Frontal cortex (tissue), 4 donors: ENCODE measurements at places on chromosomes 5 and 9.

DNA sequence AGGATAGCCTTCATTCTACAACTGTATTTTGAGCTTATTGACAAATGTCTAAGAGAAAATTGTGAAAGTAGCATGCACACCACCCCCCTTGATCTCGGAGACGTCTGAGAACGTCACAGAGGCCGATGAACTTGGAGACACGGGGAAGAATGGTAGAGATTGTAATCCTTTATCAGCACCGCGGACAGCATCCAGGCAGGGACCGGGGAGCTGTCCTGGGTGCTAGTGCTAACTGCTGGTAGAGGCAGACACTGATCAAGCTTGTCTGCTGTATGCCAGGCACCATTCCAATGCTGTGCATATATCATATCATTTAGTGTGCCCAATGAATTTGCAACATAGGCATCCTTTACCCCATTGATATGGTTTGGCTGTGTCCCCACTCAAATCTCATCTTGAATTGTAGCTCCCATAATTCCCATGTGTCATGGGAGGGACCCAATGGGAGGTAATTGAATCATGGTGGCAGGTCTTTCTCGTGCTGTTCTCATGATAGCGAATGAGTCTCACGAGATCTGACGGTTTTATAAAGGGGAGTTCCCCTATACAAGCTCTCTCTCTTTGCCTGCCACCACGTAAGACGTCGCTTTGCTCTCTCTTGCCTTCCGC is 98.8 kb downstream of the LHX2 start:
- DNase-seq, result peak; percentile 46

- no peak for DNase-seq
Observed at GRCh38 chr5:158287643-158288271, 428.8 kb upstream of the CLINT1 start.

- DNase-seq, result no peak
Observed at GRCh38 chr5:139635191-139635590, 13.0 kb upstream of the CXXC5 start.

GRCh38 chr9:127450830-127451607 is at the start of the genes LRSAM1 and RPL12:
TSS of gene LRSAM1 (plus strand) at chr9:127451510. CDS start at chr9:127454528, 3,018 bp downstream.
TSS of gene RPL12 (minus strand) at chr9:127451406. CDS start at chr9:127451317, 89 bp downstream.
- DNase-seq, result peak; percentile 97

DNA sequence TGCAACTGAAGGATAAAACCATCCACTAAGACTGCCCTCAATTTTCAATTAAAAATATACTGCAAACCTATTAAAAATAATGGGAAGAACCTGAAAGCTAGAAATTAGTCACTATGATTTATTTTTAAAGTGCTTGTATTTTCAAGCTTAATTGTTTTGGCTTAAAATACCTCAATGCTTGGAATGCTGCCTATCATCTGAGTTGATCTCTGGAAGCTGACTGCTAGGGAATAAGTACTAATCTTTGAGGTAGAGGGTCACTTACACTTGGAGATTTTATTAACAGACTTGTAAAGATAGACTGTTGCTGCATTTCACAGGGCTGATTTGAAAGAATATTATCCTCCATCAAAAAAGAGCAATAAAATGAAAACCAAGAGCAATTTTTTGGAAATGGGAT is 6.2 kb downstream of the PCSK1 start:
- DNase-seq, result no peak

DNA sequence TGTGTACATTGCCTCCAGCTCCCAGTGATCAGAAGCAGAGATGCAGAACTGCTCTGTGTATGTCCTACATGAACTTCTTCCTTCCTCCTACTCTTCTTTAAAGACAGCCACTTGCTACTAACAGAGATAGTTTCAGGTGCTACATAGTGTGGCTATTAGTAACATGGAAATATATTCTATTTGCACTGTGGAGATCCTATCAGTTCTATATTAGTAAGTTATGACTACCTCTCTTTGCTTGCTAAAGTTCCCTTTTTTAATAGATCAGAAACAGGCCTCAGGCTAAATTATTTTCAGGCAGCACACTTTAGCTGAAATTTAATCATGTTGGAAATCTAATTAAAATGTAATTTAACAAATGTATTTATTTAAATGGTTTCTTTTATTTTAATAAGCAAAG is 64.4 kb upstream of the TNFSF8 start:
- no peak for DNase-seq

DNA sequence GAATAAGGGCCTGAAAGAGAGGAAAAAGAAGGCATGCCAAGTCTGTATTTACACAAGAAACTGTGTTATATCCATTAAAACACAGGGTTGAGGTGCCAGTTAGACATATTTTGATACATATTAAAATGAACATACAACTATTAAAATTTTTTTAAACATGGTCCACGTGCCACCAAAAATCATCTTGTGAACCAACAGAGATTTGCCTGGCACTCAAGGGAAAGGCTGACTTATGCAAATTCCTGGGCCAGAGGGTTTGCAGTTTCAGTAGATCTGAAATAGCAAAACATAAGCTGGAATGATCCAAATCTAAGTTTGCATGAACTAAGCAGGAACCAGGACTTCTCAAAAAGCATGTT is 168.7 kb downstream of the SLIT3 start:
- DNase-seq, result no peak

GRCh38 chr5:12272389-12272788 is 368.1 kb upstream of the CTNND2 start:
- DNase-seq, result no peak

DNA sequence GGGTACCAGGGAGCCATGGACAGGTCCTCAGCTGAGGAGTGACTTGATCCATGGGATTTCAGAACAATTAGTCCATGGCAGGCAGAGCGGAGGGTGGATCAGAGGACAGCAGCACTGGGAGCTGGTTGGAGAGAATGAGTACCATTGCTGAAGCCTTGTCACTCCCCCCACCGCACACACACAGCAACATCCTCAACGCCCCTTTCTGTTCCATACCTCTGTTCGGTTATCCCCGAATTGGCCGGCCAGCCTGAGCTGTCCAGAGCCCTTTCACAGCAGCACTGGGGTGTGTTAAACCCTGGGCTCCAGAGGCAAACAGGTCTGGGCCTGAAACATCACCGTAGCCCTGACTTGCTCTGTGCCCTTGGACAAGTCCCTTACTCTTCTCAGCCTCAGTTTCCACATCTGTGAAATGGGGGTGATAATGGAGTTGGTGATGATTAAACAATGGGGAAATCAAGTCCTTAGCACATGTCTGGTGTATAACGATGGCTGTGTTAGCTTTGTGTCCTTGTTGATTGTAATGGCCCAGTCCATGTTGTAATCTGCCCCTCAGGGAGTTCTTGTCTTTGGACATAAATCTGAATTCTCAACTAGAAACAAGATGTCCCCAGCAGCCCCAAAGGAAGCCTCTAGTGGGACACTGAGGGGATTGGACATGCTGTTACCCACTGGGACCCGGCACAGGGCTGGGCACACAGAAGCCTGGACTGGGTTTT is 16.9 kb downstream of the GSN start:
- DNase-seq, result no peak

DNA sequence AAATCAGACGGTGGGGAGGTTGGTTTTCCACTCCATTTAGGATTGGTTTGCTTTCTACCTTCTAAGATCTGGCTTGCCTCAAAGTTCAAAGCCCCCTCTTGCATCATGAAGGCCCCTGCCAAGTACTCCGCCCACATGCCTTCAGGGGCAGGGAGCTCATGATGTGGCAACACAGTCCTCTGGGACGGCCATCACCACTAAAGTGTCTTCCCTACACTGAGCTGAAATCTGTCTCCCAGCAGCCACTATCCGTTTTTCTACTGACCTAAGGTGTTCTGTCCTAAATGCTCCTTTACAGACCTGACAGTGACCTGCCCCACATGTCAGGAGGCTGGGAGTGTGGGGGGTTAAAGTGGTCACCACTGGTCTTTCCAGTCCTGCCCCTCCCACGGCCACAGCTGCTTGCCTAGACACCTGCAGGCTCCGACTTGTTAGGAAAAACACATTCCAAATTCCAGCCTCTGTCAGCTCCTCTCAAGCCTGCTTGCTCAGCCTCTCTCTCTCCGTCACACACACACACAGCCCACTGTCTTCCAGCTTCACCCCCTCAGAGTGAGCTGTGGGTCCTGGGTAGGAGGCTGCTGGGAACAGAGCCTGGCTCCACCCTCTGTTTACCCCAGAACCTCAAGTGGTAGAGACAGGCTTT is 44.9 kb downstream of the SHB start:
- DNase-seq, result peak; percentile 49

DNA sequence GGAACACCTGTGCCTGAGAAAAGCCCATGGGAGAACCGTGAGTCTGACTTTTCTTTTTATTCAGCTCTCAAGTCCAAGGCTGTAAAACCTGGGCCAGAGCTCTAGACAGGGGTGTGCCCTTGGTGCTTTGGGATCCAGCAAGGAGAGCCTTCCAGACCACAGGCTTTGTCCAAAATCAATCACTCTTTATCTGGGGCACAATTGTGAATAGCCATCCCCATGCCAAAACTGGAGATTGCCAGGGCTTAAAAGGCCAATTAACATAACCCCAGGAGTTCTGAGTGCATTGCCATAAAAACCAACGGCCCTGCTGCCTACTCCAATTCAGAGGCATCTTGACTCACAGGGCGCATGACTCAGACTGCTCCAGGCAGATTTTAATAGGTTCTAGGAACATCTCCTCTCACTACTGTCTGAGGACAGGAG is 391.8 kb downstream of the ARHGEF28 start:
- DNase-seq, result no peak

DNA sequence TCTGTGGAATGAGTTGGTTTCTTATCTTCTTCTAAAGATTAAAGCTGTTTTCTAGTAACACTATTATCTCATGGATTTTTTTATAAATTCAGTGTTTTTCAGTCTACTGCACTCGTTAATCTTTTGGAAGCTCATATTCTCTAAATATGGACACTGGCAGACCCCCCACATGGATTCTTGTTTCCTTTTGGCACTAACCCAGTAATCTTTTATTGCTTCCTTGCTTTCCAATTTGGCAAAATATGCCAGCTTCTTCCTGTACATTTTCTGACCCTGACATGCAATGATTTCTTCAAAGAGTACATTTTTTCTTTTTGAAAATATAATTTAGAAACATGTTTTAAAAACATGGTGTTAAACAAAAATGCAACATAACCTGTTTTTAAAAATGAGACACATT is 474.2 kb upstream of the FTMT start:
- DNase-seq, result no peak

- no peak for DNase-seq
Observed at GRCh38 chr9:85079349-85079748, 409.8 kb downstream of the NTRK2 start.

DNA sequence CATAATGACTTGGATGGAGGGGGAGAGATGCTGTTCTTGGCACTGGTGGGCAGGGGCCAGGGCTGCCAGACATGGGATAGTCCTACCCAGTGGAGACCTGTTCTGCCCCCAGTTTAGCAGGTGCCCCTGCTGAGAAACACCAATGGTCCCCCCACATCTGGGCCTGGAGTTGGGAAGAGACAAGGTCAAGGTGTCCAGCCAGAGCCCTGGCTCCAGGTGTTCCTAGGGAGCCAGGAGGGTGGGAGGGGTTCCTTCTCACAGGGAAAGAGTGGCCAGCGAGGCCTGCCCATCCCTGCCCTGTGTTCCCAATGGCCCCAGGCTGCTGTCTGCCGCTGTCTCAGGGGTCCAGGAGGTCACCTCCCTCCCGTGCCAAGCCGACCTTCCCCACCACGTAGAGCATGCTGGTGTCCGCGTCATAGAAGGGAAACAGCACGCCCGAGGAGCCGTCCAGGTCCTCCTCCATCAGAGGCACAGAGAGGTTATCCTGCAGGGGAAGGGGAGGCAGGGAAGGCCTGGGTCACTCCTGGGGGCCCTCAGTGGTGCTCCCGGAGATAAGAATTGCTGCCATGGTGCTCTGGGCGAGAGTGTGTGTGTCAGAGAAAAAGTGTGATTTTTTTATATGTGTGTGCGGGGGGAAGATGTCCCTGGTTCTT is 11.7 kb upstream of the TRIM14 start:
- no peak for DNase-seq

- DNase-seq, result no peak
Observed at GRCh38 chr9:134913041-134913712, 4.5 kb downstream of the FCN1 start.

DNA sequence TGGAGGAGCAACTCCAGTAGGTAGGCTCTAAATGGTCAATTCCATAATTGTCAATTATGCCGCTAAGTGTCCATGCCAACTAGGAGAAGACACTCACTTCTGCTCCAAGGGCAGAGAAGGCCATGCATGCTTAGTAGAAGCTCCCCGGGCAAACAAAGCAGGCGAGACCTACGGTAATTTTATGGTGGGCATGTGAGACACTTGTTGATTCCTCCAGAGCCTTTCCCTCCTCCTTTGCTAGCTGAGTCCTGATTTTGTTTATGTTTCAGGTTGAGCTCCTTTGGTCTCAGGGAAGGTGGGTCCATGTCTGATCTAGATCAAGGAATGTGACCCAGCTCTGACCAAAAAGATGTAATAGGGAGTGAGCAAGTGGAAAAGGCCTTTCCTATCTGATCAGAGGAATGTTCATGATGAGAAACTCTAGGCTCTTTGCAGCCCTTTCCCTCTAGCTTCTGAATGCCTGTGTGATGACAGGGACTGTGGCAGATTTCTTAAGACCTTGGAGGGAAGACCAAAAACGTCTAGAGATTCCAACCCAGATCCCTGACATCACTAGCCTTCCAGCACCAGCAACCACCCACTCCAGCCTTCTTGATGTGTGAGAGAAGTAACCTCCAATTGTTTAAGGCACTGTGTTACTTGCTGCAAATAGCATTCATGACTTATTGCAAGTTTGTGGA is 7.7 kb upstream of the CPEB4 start:
- no peak for DNase-seq

GRCh38 chr5:180873615-180874520 is 12.8 kb upstream of the ZFP62 start:
- DNase-seq, result no peak

DNA sequence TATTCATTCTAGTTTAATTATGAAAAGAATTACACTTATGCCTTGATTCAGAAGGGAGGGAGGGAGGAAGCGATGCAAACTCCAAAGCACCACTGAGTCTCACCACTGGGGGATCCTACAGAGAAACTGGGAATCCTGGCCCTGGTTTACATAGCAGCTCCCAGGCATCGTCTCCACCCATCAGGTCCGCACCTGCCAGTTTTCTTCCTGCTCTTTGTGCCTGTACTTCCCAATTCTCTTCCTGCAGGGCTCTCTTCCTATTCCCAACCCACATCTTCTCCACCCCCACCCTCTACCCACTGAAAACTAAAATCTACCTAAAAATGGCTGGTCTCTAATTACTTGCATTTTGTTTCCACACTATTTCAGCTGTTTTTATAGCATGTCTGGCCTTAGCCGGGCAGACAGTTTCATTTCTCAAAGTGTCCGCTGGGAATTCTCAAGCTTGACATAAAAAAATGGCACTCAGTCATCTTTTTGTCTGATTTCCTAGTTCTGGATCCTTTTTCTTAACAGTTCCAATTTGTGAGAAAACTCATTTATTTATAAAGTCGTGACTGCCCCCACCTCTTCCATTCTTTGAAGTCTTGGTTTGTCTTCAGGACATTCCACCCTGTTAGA is 1.6 kb upstream of the TNIP1 start:
- DNase-seq, result no peak

- DNase-seq, result no peak
Observed at GRCh38 chr9:98789483-98790133, 6.7 kb downstream of the ANKS6 start.

DNA sequence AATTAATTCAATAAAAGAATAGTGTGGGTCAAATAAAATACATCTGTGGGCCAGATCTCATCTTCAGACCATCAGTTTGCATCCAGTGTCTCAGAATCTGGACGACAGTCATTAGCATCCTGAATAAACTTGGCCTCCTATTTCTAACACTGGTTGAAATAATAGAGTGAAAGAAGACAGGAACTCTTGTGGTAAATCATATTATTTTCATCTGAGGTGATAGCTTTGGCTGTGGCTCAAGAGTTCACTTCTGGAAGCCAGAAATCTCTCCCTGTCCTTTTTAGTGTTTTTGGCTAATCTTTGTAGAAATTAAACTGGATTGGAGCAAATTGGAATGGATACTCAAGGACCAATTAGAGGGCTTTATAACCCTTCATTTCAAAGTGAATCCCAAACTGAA is 63.4 kb upstream of the HMHB1 start:
- no peak for DNase-seq
